ENCODE measurements at places on chromosomes 16 and 17.

DNA sequence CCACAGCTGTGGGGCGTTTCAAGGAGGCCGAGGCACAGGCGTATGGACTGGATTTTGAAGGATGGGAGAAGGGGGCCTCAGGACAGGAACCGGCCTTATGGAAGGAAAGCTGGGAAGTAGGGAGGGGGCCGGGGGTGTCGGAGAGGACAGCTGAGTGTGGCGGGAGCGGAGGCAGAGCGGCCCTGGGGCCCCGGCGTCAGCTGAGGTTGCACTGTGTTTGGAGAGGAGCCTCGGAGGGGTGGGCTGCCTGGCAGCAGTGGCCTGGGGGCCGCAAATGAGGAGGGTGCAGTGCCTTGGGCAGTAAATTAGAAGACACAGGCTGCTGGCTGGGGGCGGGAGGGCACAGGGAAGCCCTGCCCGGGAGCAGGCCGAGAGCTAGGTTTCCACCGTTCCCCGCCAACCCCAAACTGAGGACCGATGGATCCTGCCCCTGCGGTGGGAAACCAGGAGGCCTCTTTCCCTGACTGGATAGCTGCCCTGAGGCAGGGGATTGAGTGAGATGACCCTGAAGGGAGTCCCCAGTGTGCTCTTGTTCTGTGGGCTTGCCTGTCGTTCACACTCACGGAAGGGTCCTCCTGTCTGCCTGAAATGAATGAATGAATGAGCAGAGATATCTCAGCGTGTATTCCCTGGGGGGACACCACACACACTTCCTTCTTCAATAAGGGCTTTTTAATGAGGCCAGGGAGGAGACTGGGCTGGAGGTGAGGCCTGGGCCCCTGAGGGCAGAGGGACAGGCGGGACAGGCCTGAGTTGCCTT lies 18.4 kb downstream of the FOXJ1 start:
- no peak for DNase-seq

- no peak for DNase-seq
Measured at GRCh38 chr17:17767154-17767869, 69.5 kb downstream of the SREBF1 start.

DNA sequence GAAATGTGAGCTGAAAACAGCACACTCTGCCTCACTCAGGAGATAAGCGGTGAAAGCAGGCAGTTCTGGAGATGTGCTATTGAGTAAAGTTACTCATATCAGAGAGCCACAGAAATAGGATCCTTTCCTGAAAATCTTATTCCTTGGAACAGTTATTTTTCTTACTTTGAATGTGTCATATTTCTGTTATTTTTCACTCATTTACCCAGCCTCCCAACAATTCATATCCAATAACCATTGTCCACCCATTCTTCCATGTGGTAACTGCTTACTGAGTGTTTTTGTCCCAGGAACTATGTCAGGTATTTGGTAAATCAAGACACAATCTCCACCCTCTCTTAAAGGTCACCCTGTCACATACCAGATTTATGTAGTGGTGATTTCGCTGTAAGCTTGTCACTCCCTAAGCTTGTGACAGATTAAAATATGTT lies 144.9 kb downstream of the PARN start:
- DNase-seq, result no peak

GRCh38 chr17:4607773-4608187 lies 23.5 kb downstream of the SMTNL2 start:
- DNase-seq, result no peak

- DNase-seq, result peak; percentile 47
Measured at GRCh38 chr16:54931120-54932014, 702 bp downstream of the IRX5 start.

GRCh38 chr17:29615492-29616299 lies 7.0 kb downstream of the CORO6 start:
- peak; percentile 50 for DNase-seq

All from NCI-H1092 (cell line).